ENCODE measurements at places on chromosomes 3 and 15.

DNA sequence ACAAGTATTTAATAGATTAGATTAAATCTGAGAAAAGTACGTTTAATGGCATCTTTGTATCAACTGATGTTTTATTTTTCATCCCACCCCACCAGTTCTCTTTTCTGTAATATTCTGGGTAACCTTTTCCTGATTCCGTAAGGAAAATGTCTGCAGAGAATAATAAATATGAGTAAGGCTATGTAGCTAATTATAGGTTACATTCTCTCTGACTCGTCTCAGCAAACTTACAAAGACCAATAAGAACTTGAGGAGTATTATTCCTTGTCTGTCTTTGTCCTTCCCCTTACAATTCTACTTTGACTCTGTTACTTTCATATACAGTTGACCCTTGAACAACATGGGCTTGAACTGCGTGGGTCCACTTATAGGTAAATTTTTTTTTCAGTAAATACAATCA is 12.1 kb downstream of the SNAP23 start:
- no peak for DNase-seq

- DNase-seq = no peak
Observed at GRCh38 chr3:142134799-142135325, 14.5 kb downstream of the TFDP2 start.

- no peak for DNase-seq
Observed at GRCh38 chr3:103918336-103918735, 1448.4 kb upstream of the ALCAM start.

- DNase-seq = no peak
Observed at GRCh38 chr3:120364821-120365220, 15.7 kb upstream of the LRRC58 start.

DNA sequence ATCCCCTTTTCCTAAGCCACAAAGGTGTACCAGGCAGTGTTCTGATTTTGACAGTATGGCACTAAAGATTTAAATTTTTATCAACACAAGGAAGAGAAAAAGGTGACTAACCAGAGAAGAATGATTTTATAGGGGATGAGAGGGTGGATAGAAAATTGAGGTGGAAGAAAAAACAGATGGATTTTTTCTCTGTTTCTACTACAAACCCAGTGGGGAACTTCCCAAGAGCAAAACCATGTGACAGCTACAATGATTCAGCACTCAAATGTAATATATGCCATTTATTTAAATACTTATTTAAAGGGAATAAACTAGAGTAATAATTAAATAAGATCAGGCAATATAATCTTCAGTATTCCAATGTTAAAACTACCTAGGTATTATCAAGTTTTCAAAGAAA is 11.1 kb downstream of the DCUN1D1 start:
- DNase-seq = no peak

DNA sequence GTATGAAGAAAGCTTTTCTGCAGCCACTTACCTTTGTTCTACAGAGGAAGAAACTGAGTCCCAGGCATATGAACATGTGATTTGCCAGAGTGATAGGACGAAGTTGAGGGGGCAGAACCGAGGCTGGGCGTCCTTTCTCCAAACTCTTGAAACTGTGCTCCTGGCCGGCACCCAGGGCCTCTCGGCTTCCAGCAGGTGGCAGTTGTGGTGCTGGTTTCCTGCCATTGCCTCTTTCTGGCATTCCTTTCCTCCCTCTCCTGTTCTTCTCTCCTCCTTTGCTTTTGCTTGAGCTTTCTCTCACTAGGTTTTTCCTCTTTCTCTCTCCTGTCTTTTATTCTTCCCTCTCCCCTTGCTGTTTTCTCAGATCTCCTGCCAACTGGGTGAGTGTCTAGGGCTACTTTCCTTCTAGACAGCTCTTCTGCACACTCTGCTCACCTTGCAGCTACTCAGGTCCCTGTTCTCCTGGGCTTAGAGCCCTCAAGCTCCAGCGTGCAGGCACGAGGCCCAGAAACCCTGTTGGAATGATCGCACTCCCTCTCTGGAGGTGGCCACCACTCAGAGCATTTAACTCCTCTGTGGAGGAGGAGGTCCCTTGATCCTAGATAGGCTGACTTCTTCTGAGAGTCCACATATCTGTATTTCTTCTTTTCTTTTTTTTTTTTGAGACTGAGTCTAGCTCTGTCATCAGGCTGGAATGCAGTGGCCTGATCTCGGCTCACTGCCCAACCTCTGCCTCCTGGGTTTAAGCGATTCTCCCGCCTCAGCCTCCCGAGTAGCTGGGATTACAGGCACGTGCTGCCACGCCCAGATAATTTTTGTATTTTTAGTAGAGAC is 26.2 kb downstream of the TRAK1 start:
- no peak for DNase-seq

DNA sequence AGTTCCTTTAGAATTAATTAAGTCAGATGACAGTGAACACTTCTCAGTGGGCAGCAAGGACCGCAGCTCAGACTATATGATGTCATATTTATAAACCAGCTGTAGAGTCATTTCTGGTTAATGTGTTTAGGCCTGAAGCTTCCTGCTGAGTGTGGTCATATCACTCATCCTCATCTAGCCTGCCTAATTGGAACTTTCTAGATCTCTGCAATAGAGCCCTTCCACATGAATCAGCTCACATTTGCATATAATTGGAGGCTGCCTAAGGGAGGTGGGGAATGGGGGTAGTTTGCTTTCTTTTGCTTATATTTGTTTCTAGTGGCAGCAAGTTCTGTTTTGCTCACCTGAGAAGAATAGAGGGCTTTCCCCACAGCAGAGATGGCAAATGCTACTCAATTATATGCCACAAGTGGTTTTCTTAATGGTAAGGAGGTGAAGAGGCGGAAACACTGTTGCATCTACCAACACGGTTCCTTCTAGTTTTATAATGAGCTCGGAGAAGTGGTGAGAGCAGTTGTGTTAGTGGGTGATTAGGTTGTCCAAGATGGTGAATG is 148.1 kb downstream of the KLHL25 start:
- DNase-seq = no peak

DNA sequence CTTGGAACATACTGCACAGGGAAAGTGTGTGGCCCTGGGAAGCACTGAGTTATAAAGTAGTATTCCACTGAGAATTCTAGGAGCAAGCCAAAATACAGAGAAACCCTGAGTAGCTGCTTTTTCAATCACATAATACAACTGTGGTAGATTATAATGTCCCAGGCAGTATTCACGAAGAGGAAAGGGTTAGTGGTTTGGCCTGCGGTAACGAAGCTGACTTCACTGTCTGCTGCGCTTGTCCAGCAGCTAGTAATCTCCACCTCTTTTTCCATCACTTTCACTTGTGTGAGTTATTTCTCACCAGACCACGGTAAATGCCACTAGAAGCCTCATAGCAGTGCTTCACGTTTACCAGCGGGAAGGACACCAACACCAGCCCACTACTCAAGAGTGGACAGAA is 34.4 kb downstream of the RPL39L start:
- no peak for DNase-seq

DNA sequence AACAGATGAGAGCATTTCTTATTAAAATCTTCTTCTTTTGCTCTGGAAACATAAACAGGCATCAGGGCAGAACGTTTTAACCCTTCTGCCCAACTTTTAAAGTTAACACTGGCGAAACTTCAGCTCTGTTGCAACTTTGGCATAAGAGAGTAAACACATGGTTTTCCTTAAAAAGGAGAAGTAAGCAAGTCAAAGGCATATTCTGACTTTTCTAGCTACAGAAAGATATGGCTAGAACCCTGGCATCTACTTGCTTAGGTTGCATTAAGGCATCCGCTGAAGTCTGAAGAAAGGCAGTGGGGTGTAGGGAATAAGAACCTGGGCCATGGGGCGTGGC is 13.3 kb upstream of the IL16 start:
- no peak for DNase-seq

- no peak for DNase-seq
Observed at GRCh38 chr3:154214306-154214705, 93.1 kb downstream of the ARHGEF26 start.

GRCh38 chr15:29039466-29040369 is 153.9 kb downstream of the APBA2 start:
- no peak for DNase-seq

DNA sequence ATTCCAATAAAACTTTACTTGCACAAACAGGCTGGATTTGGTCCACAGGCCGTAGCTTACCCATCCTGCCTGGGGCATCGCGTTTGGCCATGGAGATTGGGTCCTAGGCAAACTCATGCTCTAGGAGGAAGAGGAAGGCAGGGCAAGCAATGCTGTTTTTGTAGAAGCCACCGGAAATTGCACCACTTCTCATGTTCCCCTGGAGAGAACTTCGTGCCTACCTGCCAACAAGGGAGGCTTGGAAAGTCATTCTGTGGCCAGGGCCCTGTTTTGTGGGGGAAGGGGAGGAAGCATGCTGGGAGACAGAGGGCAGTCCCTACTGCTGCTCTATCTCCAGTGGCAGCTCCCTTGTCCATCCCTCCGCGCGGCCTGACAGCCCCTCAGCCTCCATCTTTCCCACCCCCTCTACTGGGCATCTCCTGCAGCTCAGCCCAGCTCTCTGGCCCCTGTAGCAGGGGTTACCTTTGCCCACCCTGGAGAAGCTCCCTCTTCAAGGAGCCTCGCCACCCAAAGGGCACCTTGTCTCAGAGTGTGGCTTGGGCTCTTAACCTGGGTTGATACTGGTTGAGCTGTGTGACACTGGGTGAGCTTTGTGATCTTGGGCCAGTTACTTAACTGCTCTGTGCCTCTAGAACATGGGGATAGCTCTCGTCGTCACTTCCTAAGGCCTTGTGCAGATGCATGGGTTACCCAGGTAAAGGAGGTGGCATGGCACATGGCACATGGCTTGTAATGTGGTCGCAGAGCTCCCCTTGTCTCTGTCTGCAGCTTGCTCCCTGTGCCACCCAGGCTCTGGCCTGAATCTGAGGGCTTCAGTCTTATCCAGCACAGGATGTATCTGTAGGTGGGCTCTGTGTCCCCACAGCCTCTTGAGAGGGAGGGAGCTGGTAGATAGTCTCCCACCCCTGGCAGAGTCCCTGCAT is 6.1 kb downstream of the ABTB1 start:
- peak; percentile 3 for DNase-seq

DNA sequence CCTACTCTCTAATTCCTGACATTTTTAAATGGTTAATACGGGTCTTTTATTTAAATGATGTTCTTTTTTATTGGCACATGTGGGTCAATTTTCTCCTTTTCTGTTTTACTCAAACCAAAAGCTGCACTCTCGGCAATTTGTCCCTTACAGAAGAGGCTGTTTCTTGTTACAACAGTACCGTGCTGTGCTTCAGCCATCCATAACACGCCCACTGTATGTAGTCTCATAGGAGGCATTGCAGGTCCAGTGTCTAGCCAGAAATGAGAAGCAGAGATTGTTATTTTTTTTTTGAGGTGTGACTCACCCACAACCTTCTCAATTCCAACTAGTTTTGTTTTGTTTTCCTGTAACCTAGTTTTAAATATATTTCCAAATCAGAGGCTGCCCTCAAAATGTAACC is 164.6 kb downstream of the GMNC start:
- no peak for DNase-seq

- no peak for DNase-seq
Observed at GRCh38 chr3:65836047-65836446, 202.7 kb downstream of the MAGI1 start.

DNA sequence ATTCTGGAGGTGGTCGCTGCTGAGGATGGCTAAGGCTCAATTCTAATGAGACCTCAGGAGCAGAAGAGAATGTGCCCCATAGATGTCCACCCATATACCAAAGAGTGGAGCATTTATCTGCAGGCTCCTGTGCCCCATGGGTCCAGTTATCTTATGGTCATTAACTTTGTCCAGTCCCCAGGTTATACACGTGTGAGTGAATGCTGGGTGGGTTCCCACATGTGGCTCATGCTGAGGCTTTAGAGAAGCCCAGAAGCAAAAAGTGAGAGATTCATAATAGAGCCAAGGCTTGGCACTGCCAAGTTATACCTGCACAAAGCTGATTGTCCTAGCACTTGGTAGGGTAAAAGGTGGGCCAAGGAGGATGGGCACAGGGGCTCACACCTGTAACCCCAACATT is 30.0 kb upstream of the MINAR1 start:
- no peak for DNase-seq

DNA sequence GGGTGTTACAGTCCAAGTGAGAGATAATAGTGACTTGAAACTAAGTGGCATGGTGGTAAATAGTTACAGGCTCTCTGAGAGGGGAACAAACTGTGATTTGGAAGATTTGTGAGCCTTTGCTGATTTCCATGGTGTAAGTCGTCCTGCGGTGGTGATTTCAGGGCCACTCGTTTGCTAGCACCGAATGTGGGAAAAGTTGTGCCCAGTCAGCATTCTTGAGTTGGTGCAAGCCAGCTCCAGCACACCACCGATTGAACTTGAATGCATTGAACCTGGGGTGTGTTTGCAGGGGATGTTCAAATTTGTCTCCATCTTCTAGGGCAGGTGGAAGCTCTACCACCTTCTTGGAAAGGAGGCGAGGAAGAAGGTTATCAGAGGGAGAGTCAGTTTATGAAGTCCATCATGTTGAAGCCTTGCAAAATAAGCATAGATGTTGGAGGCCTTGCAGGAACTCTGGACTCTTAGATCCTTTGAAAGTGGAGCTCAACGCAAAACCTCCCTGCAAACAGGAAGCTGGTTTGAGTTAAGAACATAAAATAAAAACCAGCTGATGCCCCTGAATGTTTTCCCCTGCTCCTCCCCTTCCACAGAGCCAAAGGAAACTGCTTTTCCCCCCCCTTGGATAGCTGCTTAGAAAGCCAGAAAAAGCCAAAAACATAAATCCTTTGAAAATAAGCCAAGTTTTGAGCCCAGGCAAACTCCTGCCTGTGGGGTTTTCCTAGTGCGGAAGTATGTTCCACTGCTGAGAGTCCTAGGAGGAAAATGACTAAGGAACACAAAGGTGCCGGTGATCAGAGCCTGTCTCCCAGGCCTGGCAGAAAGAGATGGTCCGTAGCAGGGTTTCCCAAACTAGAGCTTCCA is 21.9 kb downstream of the MAPKBP1 start:
- DNase-seq = no peak

DNA sequence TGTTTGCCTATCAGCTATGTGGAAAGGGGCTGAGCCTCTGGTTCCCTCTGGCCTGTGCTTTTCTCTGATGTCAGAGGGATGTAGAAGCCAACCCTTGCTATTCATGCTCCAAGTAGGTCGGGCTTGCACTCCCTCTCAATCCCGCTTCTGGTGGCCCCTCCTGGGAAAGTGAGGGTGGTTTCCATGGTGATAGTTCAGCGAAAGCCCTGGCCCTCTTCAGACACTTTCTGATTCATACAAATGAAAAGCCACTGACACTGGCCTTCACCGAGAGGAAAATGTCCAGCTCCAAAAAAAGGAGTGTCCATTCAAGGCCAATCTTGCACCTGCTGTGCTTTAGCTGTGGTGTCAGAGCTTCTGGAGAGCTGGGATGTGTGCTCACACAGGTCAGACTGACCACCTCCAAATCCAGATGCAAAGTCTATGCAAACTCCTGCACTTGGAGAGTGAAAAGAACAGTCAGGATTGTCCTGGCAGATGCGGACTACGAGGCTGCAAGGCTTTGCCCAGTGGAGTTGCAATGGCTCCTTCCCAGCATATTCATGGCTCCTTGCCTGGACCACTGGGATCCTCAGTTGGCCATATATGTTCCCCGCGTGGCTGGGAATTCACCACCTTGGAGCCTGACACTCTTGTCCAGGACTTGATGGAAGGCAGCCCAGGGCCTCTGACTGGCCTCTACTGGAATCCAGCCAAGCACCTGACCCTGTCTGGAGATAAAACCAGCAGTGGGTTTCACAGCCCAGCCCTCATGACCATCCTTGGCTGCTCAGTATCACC is 96.6 kb downstream of the CEMIP start:
- DNase-seq = no peak

Data from activated naive CD4-positive, alpha-beta T cell treated with anti-CD3 and anti-CD28 coated beads, Interleukin-2, amount 50 U/mL, for 16 hours (primary cell).